Kidney tubule cell (primary cell): ENCODE measurements at places on chromosomes 1 and 21.

GRCh38 chr21:42032968-42033367 lies 22.8 kb upstream of the ZBTB21 start:
- no peak for DNase-seq

- DNase-seq: no peak
Observed at GRCh38 chr1:237324226-237324625, 282.2 kb downstream of the RYR2 start.

- DNase-seq: no peak
Observed at GRCh38 chr1:214361636-214362035, 80.7 kb downstream of the SMYD2 start.

DNA sequence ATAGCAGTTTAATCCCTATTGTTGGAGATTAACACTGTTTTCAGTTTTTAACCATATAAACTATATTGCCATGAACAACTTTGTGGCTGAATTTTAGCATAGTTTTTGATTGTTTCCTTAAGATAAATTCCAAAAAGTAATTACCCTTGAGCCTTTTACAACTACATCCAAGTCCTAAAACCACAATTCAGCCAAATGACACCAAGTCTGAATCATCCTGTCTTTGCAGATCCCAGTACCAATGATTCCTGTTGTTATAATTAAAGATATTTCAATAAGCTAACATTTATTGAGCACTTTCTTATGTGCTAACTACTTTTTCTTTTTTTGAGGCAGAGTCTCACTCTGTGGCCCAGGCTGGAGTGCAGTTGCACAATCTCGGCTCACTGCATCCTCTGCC lies 35.6 kb downstream of the IL23R start:
- DNase-seq: no peak

DNA sequence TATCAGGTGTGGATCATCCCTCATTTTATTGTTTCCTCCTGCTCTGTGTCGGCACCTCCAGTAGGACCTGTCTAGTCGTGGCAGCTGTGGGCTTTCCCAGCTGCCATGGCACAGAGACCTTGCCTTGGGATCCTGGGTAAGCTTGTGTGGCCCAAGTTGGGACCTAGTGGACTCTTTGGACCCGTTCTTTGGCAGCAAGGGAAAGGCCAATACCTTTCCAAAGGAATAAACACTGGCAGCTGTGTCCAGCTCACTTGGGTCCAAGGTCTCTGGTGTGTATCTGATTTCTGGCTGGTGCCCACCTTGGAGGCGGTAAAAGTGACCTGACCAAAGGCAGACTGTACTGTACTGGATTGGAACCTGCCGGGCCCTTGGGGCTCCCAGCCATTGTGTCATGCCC lies 21.8 kb downstream of the DIP2A start:
- DNase-seq: no peak

- no peak for DNase-seq
Observed at GRCh38 chr1:228276901-228277490, 69.2 kb downstream of the OBSCN start.

GRCh38 chr1:244371242-244372141 lies 80.2 kb downstream of the ADSS2 start:
- no peak for DNase-seq

DNA sequence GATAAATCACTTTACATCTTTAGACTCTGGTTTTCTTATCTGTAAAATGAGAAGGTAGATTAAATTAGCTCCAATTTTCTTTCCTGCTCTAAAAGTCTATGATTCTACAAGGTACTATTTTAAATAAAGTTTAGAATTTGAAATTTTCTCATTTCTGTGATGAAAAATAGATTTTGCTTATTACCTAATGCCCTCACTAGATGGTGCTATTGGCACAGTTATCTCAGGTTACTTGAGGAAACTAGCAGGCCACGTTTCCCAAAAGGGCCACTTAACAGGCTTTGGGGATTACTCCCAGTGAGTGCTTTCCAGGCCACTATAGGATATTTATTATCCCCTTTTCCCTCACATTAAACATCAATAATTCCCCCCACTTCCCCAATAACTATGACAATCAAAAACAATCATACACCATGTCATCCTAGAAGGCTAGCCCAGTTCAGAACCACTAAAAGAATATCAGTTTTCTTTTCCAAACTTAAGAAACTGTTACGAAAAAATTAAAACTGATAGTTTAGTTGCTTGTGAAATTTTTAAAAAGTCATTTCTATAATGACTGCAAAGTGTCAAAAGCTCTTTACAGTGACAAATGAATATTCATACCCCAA lies 30.6 kb downstream of the OMA1 start:
- DNase-seq: peak; percentile 77

GRCh38 chr1:211326528-211327345 lies at the start of gene TRAF5:
TRAF5 (plus strand) TSS chr1:211326833; CDS start chr1:211353240, 26,407 bp downstream.
- DNase-seq: peak; percentile 50

GRCh38 chr1:183936791-183937190 lies 100.7 kb downstream of the COLGALT2 start:
- DNase-seq: no peak

DNA sequence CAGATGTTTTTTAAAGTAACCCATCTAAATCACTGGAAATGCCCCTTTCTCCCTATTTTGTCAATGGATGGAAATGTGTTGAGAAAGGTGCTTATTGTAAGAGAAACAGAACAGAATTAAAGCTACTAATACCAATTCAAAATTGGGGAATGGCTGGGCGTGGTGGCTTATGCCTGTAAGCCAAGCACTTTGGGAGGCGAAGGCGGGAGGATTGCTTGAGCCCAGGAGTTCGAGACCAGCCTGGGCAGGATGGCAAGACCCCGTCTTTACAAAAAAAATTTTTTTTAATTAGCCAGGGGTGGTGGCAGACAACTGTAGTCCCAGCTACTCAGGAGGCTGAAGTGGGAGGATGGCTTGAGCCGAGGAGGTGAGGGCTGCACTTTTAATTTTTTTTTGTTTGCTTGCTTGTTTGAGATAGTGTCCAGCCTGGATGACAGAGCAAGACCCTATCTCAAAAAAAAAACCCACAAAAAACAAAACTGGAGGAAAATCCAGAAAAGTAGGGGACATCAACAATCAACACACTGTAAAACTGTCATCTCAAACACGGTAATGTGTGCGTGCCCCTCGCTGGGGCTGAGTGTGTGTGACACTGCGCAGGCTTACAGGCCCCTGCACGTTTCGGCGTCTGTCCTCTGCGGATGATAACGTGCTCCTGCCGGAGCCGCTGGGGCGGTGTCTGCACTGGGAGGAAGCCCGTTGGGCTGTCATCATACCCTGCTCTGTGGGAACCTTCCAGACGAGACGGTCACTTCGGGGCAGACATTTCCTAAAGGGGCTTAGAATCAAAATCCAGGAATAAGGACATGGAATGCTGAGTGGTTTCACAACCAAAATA lies 11.6 kb upstream of the POFUT2 start:
- no peak for DNase-seq
